Upper lobe of right lung (tissue), 1 donor: ENCODE measurements at places on chromosomes 12 and 14.

- H3K4me1 ChIP-seq, result peaks cover 70% of the 10 kb centered on the region
- no peak for DNase-seq
- H3K27me3 ChIP-seq, result no peaks in the 10 kb centered on the region
- no peak overlapping the region for H3K4me3 ChIP-seq
- peak overlapping the region; percentile 80 for H3K27ac ChIP-seq
Measured at GRCh38 chr12:75979181-75979580, 52.4 kb downstream of the PHLDA1 start.

- no peaks in the 10 kb centered on the region for H3K4me1 ChIP-seq
- no peak overlapping the region for H3K27ac ChIP-seq
- H3K4me3 ChIP-seq, result no peak overlapping the region
- H3K27me3 ChIP-seq, result no peaks in the 10 kb centered on the region
Measured at GRCh38 chr14:52769887-52770286, 21.5 kb downstream of the GNPNAT1 start.

- H3K4me1 ChIP-seq, result no peaks in the 10 kb centered on the region
- H3K27me3 ChIP-seq, result no peaks in the 10 kb centered on the region
- H3K4me3 ChIP-seq, result no peak overlapping the region
- DNase-seq, result no peak
Measured at GRCh38 chr12:12582193-12582881, 19.7 kb upstream of the DUSP16 start.

GRCh38 chr14:64928239-64929013 lies 14.1 kb downstream of the GPX2 start:
- H3K4me1 ChIP-seq, result peaks cover 5% of the 10 kb centered on the region
- peak overlapping the region; percentile 28 for H3K27ac ChIP-seq
- peaks cover 86% of the 10 kb centered on the region for H3K36me3 ChIP-seq

- DNase-seq, result no peak
- H3K36me3 ChIP-seq, result no peaks in the 10 kb centered on the region
- no peak overlapping the region for H3K4me3 ChIP-seq
- no peaks in the 10 kb centered on the region for H3K4me1 ChIP-seq
Measured at GRCh38 chr12:119014368-119014767, 33.0 kb downstream of the SRRM4 start.

- H3K4me1 ChIP-seq, result no peaks in the 10 kb centered on the region
- DNase-seq, result no peak
- H3K36me3 ChIP-seq, result no peaks in the 10 kb centered on the region
- no peaks in the 10 kb centered on the region for H3K27me3 ChIP-seq
Measured at GRCh38 chr12:58247633-58248032, 306.3 kb downstream of the ATP23 start.

- no peaks in the 10 kb centered on the region for H3K36me3 ChIP-seq
- H3K27me3 ChIP-seq, result no peaks in the 10 kb centered on the region
- no peak for DNase-seq
- no peak overlapping the region for H3K27ac ChIP-seq
- no peak overlapping the region for H3K4me3 ChIP-seq
- peaks cover 4% of the 10 kb centered on the region for H3K4me1 ChIP-seq
Measured at GRCh38 chr12:5516371-5517241, 84.7 kb downstream of the NTF3 start.

GRCh38 chr12:49875115-49875720 lies 28.5 kb downstream of the FAIM2 start:
- H3K4me3 ChIP-seq, result no peak overlapping the region
- no peak overlapping the region for H3K27ac ChIP-seq
- no peaks in the 10 kb centered on the region for H3K36me3 ChIP-seq
- DNase-seq, result peak; percentile 48
- no peaks in the 10 kb centered on the region for H3K27me3 ChIP-seq

- no peaks in the 10 kb centered on the region for H3K27me3 ChIP-seq
- no peak overlapping the region for H3K4me3 ChIP-seq
- no peaks in the 10 kb centered on the region for H3K36me3 ChIP-seq
- H3K4me1 ChIP-seq, result peaks cover 94% of the 10 kb centered on the region
- no peak for DNase-seq
Measured at GRCh38 chr14:69665631-69666030, 54.2 kb downstream of the SUSD6 start.

DNA sequence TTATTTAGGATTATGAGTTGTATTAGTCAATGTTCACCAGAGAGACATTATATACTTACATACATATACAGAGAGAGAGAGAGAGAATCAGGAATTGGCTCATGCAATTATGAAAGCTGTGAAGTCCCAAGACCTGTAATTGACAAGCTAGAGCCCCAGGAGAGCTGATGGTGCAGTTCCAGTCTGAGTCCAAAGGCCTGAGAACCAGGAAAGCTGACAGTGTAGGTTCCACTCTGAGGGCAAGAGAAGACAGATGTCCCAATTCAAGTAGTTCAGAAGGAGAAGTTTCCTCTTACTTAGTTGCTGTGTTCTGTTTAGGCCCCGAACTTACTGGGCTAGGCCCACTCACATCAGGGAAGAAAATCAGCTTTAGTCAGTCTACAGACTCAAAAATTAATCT lies 76.4 kb upstream of the FICD start:
- no peak for DNase-seq
- H3K4me1 ChIP-seq, result peaks cover 10% of the 10 kb centered on the region
- no peaks in the 10 kb centered on the region for H3K36me3 ChIP-seq
- no peak overlapping the region for H3K27ac ChIP-seq
- H3K4me3 ChIP-seq, result no peak overlapping the region
